ENCODE measurements at places on chromosomes 6 and 20.

GRCh38 chr6:30150671-30151395 is 10.2 kb downstream of the TRIM10 start:
- DNase-seq: no peak

GRCh38 chr20:45495501-45495941 is 19.9 kb downstream of the SPINT3 start:
- no peak for DNase-seq

DNA sequence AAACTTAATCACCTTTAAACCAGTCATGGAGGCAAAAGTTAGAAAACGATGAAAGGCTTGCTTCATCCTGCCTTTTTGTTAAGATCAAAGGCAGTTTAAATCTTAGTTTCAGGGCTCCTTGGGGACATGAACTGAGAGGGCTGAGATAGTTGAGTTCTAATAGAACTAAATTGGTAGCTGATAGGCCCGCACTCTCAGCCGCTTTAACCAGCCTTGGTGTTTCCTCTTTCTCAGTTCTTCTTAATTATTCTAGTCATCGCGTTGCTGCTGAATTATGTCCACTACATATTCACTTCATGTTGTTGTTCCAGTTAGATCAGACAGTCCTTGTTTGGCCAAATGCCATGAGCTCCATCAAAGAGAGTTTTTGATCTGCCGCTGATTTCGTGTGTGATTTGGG is 72.5 kb downstream of the ANKS1A start:
- DNase-seq: peak; percentile 25

DNA sequence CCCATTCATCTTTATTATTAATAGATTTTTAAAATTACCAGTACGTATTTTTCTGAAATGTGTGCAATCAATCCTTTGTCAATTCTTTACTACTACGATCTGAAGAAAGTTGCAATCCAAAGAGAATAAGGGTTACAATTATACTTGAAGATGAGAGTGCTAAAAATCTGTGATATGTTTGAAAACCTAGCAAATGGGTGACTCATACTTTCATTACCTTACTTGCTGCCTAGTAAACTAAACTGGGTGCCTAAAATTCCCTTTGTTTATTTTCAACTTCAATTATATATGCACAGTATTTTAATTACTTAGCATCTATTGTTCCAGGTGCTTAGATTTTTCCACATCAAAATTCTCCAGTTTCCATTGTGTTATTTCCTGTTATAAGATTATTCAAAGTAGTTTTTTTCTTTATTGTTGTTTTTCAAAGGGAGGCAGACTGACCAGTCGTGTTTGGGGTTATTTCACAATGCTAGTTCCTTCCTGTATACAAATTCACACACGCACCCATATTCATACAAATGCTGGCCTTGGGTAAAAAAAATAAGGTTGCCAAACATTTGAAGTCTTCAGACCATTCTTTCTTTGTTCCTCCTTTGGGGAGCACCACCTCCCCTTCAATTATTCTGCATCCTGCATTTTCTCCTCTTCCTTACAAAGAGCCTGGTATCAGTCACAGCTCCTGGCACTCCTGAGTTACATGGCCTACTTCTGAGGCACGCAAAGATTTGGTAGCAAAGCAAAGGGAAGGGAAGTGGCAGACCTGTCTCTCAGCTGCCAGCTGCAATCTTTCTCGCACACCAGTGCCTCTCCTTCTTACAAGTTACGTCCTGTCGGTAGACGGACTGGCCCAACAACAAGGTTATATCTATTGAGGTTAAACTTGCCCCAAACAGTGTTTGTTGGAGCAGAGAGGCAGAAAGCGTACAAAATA is 16.2 kb upstream of the FAM135A start:
- no peak for DNase-seq

- DNase-seq: no peak
Observed at GRCh38 chr20:8049310-8049709, 29.7 kb upstream of the TMX4 start.

- DNase-seq: no peak
Observed at GRCh38 chr6:108888745-108889144, 40.5 kb downstream of the ARMC2 start.

DNA sequence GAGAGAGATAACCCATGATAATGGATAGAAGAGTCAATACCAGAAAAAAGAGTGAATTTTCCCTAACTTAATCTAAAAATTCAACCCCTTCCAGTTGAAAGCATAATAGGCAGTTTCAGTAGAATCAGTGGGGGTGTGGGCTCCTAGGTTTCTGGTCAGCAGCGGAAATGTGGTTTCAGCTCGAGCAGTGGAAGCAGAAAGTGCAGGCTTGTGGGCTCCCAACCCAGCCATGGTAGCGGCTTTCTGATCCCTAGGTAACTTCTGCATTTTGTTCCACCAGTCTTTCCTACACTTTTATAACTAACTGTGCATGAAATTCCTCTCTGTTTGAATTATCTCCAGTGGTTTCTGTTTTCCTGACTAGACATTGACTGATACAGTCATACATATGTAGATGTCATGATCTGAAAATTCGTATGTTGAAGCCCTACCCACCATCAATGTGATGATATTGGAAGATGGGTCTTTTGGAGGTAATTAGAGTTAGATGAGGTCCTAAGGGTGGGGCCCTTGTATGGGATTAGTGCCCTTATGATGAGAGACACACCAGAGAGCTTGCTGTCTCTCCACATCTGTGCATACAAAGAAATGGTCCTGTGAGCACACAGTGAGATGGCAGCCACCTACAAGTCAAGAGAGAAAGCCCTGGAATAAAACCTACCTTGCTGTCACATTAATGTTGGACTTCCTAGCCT is 6.5 kb upstream of the DDO start:
- peak; percentile 40 for DNase-seq

- DNase-seq: no peak
Observed at GRCh38 chr6:24883618-24884017, 52.1 kb downstream of the RIPOR2 start.

DNA sequence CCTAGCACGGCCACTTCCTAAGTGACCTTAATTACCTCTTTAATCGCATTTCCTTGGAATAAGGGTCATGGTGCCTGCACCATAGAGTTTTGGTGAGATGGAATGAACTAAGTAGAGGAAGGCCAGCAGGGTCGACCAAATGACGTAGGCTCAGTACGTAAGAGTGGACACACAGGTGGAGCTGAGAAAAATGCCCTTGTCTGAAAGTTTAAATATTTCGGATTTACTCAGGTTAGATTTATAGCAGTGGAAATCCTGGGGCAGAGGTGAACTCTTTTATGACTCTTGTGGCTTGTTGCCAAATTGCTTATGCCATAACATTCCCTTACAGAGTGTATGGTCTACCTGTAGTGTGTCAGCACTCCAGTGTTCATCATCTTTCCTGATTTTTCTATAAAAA is 23.6 kb upstream of the BTBD3 start:
- DNase-seq: no peak
